ENCODE measurements at places on chromosomes 1 and 21. TPM values are rescaled to one million over a fixed set of nuclear protein-coding genes. Genes with fewer than 3 reads are reported as not detected.
A peak's percentile ranks its signal among the peaks of the same experiment; 100 is the strongest.

- DNase-seq: no peak
Observed at GRCh38 chr1:47184090-47184821, 5.6 kb downstream of the PDZK1IP1 start.

DNA sequence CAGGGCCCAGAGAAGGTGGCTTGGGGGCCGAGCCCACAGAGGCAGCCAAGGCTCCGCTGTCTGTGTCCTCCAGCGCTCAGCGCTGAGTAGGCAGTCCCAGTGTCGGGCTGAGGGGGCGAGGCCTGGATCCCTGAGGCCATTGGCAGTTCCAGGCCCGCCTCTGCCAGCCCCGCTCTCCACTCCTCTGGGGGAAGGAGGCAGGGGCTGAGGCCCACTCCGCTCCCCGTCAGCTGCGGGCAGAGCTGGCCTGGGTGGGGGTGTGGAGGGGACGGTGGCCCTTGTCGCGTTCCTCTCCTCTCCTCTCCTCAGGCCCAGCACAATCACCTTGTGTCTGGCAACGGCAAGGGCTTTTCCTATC lies 132.8 kb downstream of the CASZ1 start:
- DNase-seq: peak; percentile 82

TFF2 gene
- total RNA-seq: not detected

OR2W3 gene
- total RNA-seq: 2.9 TPM

DNA sequence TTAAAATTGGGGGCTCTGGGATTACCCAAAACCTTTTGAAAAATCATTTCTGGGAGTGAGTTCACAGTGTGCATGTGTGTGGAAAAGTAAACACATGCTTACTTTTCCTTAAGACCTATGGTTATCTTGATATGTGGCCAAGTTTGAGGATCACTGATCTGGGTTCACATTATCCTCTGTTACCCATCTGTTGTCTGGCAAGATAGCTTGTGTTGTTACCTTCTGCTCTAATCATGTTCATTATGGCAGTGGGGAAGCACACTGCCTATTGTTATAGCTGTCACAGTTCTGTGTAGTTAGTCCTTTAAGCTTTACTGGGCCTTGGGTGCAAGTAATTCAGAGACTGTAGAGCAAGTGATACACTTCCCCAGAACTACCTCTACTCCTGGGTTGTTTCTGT lies 5.0 kb downstream of the CTBS start:
- DNase-seq: no peak

OSCP1 gene
- 20.8 TPM for total RNA-seq

GRCh38 chr1:181356505-181357340 lies 126.6 kb upstream of the CACNA1E start:
- no peak for DNase-seq

DNA sequence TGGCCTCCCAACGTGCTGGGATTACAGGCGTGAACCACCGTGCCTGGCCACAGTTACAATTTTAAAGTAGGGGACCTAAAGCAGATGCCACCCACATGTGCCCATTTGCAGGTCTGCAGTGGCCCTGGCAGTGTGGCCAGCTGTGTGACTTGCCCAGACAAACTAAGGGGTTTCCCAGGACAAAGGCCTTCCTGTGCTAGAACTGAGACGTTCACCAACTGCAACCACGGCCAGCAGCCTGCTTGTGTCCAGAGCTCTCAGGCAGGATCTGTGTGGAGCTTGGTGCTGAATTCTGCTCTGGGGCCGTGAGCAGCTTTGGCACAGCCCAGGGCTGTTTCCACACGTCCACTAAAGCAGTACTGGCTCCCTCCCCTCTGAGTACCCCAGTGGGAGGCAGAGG lies 10.6 kb upstream of the PTTG1IP start:
- DNase-seq: no peak

- no peak for DNase-seq
Observed at GRCh38 chr1:25442178-25442577, 11.5 kb downstream of the MACO1 start.

SYNC gene
- total RNA-seq: 3.7 TPM

DNA sequence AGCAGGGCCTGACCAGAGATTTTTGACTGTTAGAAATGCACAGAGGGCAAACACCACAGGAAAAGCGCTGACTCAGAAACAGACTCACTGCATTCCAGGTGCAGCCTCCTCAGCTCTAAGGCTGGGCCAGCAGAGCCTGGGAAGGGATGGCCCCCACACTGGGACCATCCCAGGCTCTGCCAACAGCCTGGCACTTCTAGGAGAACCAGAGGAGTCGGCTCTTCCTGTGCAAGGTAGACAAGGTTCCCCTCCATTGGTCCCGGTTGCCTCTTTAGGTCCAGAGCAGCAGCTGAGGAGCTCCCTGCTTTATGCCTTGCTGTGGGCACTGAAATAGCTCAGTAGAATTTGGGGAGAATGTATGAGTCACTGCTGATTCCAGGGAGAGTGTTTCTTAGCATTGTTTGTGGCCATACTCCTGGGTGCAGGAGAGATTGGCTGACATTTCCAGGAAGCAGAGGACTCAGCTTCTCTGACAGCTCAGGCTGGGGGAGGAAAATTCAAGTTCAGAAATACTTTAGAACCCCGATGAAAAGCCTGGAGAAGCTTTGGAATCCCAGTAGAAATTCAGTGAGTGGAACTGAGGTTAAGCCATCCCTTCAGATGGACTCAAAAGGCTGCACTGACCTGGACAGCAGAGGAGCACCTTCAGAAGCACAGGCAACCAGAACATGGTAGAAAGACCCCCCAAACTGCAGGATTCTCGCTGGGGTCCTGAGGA lies 19.7 kb downstream of the PRAMEF1 start:
- DNase-seq: no peak

HES3 gene
- not detected for total RNA-seq

SPRR2B gene
- total RNA-seq: not detected

RIMKLA gene
- total RNA-seq: 31.4 TPM

GRCh38 chr1:151373196-151373595 lies 691 bp upstream of the SELENBP1 start:
- DNase-seq: no peak

DNA sequence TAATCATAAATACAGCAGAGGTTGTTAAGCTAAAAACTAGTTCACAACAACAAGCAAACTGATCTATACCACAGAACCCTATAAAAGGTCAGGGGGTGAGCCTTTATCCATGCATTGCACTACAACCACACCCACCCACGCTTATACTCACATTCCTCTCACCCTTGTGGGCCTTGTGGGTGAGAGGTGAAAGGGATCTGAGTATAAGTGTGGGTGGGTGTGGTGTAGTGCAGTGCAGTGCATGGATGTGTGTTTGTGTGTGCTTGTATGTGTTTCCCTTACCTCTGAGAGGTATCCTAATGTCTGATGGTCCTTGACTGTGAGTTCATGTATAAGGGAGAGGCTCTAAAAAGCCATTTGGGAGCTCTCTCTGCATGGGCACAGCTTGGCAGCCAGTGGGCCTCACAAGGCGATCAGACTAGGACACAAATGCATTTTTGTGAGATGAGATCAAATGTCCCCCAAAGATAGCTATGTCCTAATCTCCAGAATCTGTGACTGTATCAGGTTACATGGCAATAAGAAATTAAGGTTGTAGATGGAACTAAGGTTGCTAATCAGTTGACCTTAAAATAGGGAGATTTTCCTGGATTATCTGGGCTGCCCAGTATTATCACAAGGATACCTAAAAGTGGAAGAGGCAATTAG lies 95.5 kb upstream of the DPT start:
- DNase-seq: no peak

DNA sequence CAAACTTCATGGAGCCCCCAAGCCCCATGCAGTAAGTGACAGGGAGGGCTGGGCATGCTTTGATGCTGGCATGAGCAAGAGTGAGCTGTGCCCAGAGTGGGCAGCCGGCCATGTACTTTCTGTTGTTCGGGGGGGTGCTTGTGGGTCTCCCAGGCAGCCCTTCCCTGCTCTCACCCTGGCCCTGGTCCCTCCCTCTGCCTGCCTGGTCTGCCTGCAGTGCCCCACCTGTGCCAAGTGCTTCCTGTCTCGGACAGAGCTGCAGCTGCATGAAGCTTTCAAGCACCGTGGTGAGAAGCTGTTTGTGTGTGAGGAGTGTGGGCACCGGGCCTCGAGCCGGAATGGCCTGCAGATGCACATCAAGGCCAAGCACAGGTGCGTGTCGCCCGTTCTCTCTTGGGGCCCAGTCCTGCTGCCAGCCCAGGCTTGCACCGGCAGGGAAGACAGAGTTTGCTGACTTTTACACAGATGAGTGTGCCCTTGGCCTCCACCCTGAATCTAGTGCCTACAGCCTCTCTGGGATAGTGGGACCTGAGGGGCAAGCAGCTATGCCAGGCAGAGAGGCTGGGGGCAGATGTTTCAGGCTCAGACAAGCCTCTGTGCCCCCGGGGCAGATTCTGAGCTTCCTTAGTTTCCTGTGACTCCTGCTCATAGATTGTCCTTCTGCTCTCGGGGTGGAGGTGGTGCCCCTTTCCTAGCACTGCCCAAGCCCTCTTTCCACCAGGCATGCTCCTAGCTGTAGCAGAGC lies 7.6 kb downstream of the ZBTB48 start:
- no peak for DNase-seq

ASPM gene
- 7.3 TPM for total RNA-seq

GRCh38 chr1:206836111-206836510 lies 29.3 kb upstream of the IL20 start:
- no peak for DNase-seq

GRCh38 chr1:221315330-221315729 lies 426.6 kb downstream of the DUSP10 start:
- no peak for DNase-seq

GRCh38 chr1:186655876-186656275 lies 24.3 kb downstream of the PTGS2 start:
- no peak for DNase-seq

REN gene
- not detected for total RNA-seq

DNA sequence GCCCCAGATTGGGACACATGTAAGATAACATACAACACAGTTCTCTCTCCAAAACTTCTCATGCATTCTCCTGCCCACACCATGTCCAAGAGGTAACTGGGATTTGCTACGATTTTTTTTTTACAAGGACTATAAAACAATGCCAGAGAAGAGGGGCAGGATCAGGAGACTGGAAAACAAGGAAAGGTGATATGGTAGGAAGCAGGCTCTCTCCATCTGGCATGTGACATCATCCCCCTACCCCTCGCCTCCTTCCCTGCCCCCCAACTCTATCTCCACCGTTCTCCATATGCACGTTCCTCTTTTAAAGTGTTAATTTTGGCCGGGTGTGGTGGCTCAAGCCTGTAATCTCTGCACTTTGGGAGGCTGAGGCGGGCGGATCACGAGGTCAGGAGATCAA lies 20.7 kb downstream of the OLIG2 start:
- DNase-seq: no peak

KIAA1614 gene
- 5.7 TPM for total RNA-seq

GRCh38 chr1:248816042-248816851 lies 9.5 kb downstream of the SH3BP5L start:
- DNase-seq: no peak

DNA sequence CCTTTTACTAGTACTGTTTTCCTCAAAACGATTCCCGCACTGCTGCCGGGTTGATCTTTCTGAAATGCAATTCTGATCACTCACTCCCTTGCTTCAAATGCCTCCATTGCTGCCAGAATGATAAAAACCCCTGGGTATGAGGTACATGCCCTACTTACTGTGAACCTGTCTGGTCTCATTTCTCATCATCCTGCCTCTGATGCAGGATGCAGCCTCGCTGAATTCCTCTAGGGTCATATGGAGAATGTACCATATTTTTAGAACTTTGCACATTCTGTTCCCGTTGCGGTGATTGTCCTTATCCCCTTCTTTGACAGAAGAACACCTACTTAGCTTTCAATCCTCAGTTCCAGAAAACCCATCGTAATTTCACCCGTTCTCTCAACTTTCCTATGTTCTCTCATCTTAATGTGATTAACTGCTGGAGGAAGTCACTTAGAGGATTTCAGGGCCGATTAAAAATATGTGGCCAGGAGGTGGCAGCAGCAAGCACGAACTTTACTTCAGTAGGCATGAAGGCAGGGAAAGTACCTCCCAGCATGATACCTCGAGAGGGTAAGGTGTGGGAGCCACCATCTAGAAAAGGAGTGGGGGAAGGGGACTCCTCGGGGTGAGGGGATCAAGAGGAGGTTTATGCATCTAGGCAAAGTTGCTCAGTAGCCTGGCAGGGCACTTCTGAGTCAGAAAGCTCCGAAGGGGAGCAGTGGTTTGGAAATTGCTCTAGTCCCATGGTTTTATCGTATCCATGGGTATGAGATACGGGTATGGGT lies 361.5 kb upstream of the ZP4 start:
- peak; percentile 5 for DNase-seq

DNA sequence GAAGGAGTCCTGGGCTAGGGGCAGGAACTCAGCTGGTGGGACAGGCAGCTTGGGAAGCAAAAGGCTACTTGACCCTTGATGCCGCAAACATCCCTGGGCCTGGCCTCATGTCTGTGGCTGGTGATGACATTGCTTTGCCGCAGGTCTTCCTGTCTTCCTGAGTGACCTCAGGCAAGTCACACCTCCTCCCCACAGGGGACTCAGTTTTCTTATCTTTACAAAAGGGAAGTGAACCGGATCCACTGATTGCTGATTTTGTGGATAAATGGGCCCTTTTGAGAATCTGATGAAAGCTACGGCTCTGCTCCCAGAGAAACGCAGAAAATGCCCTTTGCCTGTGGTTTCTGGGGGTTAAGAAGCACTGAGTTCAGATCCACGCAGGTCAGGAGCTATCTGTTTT lies 20.7 kb downstream of the PLOD1 start:
- no peak for DNase-seq

GRCh38 chr1:24909388-24909898 lies 20.6 kb downstream of the RUNX3 start:
- no peak for DNase-seq

IPO9 gene
- 33.4 TPM for total RNA-seq

SMIM1 gene
- not detected for total RNA-seq

- no peak for DNase-seq
Observed at GRCh38 chr21:41920476-41920875, 33.3 kb downstream of the C2CD2 start.

- no peak for DNase-seq
Observed at GRCh38 chr1:41495210-41495948, 10.9 kb upstream of the EDN2 start.

DNA sequence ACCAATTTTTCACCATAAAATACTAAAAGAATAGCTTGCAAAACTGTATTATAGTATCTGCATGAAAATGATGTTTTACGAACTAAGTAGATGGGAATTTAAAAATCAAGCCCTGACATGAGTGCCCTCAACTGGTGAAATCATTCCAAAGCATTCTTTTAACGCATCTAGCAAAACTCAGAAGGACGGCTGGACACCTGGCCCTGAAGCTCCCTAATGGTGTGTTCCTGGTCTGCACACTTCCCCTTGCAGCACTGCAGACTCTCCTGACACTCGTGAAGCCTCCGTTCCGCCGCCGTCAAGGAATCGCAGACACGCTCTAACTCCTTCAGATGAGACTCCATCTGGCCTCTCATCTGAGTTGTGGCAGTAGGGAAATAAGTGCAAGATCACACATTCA lies 39.9 kb downstream of the ODF2L start:
- DNase-seq: no peak

APOBEC4 gene
- not detected for total RNA-seq
